ENCODE measurements at places on chromosomes 2 and 18. TPM values are rescaled to one million over a fixed set of nuclear protein-coding genes. Genes with fewer than 3 reads are reported as not detected.

DNA sequence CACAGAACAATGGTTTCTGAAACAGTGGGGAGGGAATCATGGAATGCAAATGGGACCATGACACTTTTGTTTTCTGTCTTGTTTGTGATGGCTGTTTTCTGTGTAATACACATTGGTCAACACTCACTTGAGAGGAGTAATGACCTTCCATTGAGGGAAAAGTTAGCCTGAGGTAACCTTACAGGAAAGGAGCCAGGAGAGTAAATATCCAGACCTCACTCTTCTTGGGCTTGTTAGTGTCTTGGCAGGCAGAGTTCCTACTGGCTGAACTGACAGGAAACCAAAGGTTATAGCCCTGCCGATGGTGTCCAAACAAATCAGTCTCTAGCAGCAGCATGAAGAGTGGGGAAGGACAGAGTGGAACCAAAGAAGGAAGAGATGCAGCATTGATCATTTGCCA, 17.2 kb upstream of the RPRM start:
- H3K27ac ChIP-seq: no peak overlapping the region
- no peaks in the 10 kb centered on the region for H3K36me3 ChIP-seq
- H3K27me3 ChIP-seq: peaks cover 5% of the 10 kb centered on the region
- no peaks in the 10 kb centered on the region for H3K4me1 ChIP-seq
- H3K4me3 ChIP-seq: no peak overlapping the region

GRCh38 chr2:101252408-101253012, at the start of gene CNOT11:
TSS of gene CNOT11 (plus strand) at chr2:101252886. CDS start at chr2:101252965, 79 bp downstream.
- H3K4me1 ChIP-seq: peaks cover 39% of the 10 kb centered on the region
- H3K4me3 ChIP-seq: peak within 1 kb of the TSS; percentile 98
- peaks cover 10% of the 10 kb centered on the region for H3K36me3 ChIP-seq
- H3K27me3 ChIP-seq: no peaks in the 10 kb centered on the region

GRCh38 chr2:202555356-202555755, 79.4 kb upstream of the FAM117B start:
- no peaks in the 10 kb centered on the region for H3K4me1 ChIP-seq
- H3K27ac ChIP-seq: no peak overlapping the region
- no peaks in the 10 kb centered on the region for H3K27me3 ChIP-seq

GRCh38 chr2:85215081-85215447, 81.9 kb downstream of the TCF7L1 start:
- H3K27ac ChIP-seq: no peak overlapping the region
- H3K4me1 ChIP-seq: no peaks in the 10 kb centered on the region
- H3K27me3 ChIP-seq: peaks cover 16% of the 10 kb centered on the region
- H3K36me3 ChIP-seq: no peaks in the 10 kb centered on the region

GRCh38 chr2:201500534-201500933, 49.0 kb downstream of the STRADB start:
- no peaks in the 10 kb centered on the region for H3K27me3 ChIP-seq
- no peak overlapping the region for H3K4me3 ChIP-seq
- DNase-seq: no peak
- H3K4me1 ChIP-seq: no peaks in the 10 kb centered on the region
- H3K27ac ChIP-seq: no peak overlapping the region
- H3K36me3 ChIP-seq: peaks cover 9% of the 10 kb centered on the region

DNA sequence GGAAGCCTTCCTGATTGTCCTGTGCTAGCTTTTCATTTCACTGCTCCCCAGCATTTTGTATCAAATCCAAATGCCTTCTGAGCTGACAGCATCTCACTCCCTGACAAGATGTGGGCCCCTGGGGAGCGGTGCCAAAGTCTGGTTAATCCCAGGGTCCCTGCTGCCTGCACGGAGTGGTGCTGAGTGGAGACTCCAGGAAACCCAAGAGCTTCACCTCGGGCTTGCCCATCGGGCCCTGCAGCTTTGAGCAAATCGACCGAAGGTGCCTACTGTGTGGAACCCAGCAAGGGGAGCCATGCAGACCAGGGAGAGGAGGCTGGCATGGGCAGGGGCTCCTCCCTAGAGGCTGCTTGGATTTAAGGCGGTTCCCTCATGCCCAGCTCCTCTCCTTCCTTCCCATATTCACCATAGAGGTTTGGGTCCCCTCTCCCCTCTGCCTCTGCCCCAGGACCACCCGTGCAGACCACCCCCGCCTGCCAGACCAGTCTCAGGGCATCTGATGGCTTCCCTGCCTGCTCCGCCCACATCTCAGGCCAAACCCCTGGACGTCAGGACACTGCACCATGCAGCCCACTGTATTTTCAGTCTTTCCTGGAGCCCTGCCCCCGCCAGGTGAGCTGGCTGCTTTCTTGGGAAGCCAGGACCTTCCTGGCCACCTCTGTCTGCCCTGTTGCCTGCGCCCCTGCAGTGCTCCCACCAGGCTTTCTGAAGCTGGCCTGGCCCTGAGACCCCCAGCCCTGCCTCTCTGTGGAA, 37.8 kb downstream of the RRM2 start:
- peaks cover 8% of the 10 kb centered on the region for H3K4me1 ChIP-seq
- H3K27me3 ChIP-seq: no peaks in the 10 kb centered on the region
- H3K27ac ChIP-seq: no peak overlapping the region
- H3K36me3 ChIP-seq: peaks cover 7% of the 10 kb centered on the region

GRCh38 chr2:3913166-3913565, 209.8 kb downstream of the DCDC2C start:
- H3K27ac ChIP-seq: no peak overlapping the region
- no peaks in the 10 kb centered on the region for H3K36me3 ChIP-seq
- DNase-seq: no peak
- no peak overlapping the region for H3K4me3 ChIP-seq
- no peaks in the 10 kb centered on the region for H3K4me1 ChIP-seq
- no peaks in the 10 kb centered on the region for H3K27me3 ChIP-seq

- peaks cover 18% of the 10 kb centered on the region for H3K36me3 ChIP-seq
- peaks cover 64% of the 10 kb centered on the region for H3K27me3 ChIP-seq
- H3K4me3 ChIP-seq: peak overlapping the region; percentile 65
- DNase-seq: peak; percentile 52
- peaks cover 37% of the 10 kb centered on the region for H3K4me1 ChIP-seq
- H3K27ac ChIP-seq: no peak overlapping the region
Measured at GRCh38 chr2:156321243-156321904, 11.1 kb downstream of the NR4A2 start.

- H3K27me3 ChIP-seq: no peaks in the 10 kb centered on the region
- H3K4me1 ChIP-seq: peaks cover 72% of the 10 kb centered on the region
- DNase-seq: no peak
- H3K4me3 ChIP-seq: no peak overlapping the region
- H3K27ac ChIP-seq: no peak overlapping the region
- no peaks in the 10 kb centered on the region for H3K36me3 ChIP-seq
Measured at GRCh38 chr2:73968357-73968937, 16.3 kb upstream of the TET3 start.

- H3K36me3 ChIP-seq: no peaks in the 10 kb centered on the region
- H3K4me3 ChIP-seq: no peak overlapping the region
- H3K27ac ChIP-seq: no peak overlapping the region
- peaks cover 7% of the 10 kb centered on the region for H3K27me3 ChIP-seq
- H3K4me1 ChIP-seq: no peaks in the 10 kb centered on the region
Measured at GRCh38 chr2:44825702-44826101, 115.8 kb upstream of the SIX3 start.

DNA sequence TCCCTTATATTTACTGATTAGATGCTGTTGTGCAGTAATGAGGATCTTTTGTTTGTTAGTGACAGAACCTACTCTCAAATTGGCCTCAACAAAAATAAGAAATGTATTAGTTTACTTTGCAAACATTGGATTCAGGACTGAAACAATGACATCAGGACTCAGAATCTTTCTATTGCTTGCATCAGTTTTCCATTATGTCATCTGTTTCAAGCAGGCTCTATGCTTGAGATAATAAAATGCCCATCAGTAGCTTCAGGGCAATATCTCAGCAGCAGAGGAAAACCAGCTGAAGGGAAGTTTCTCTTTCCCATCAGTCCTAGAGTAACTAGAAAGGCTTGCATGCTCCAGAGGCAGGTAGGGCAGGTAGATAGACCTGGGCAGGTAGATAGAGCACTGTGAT, 375.5 kb upstream of the SLC8A1 start:
- no peak for DNase-seq

GRCh38 chr18:24990671-24991134, 361.3 kb downstream of the ZNF521 start:
- no peak overlapping the region for H3K4me3 ChIP-seq
- no peak for DNase-seq
- H3K36me3 ChIP-seq: no peaks in the 10 kb centered on the region
- no peak overlapping the region for H3K27ac ChIP-seq
- no peaks in the 10 kb centered on the region for H3K4me1 ChIP-seq

GRCh38 chr18:24660956-24661355, 200.5 kb downstream of the HRH4 start:
- no peak overlapping the region for H3K4me3 ChIP-seq
- no peaks in the 10 kb centered on the region for H3K27me3 ChIP-seq
- H3K36me3 ChIP-seq: no peaks in the 10 kb centered on the region
- DNase-seq: no peak

DNA sequence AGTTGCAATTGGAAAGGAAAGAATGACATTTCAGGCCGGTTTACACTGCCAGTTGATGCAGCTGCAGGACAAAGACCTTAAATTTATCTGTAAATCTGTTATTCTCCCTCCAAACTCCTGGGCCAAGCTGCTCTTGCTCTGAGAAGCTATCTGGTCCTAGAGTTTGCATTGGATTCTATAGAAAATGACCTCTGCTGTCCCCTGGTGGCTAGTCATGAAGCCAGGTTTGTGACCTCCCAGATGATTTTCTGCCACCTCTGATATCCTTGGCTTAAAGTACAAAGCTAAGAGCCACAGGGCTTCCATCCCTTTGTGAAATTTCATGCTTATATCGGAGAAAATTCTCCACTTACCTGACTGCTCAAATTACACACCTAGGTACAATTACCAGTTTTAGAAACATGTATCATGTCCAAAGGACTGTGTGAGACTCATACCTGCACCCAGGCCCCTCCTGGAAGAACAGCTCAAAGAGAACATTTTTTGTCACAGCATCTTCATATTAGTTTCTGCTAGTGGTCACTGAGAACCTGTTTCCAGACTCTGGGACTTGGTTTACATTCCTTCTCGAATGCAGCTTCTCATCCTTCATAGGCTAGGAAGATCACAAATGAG, 28.9 kb upstream of the IER3IP1 start:
- no peaks in the 10 kb centered on the region for H3K4me1 ChIP-seq
- DNase-seq: peak; percentile 58
- H3K27me3 ChIP-seq: peaks cover 4% of the 10 kb centered on the region
- H3K36me3 ChIP-seq: no peaks in the 10 kb centered on the region
- no peak overlapping the region for H3K4me3 ChIP-seq
- no peak overlapping the region for H3K27ac ChIP-seq

- H3K4me3 ChIP-seq: no peak overlapping the region
- H3K27ac ChIP-seq: no peak overlapping the region
- H3K36me3 ChIP-seq: peaks cover 18% of the 10 kb centered on the region
- H3K27me3 ChIP-seq: no peaks in the 10 kb centered on the region
Measured at GRCh38 chr2:99404797-99405669, 67.8 kb downstream of the EIF5B start.

- no peaks in the 10 kb centered on the region for H3K27me3 ChIP-seq
- H3K4me1 ChIP-seq: peaks cover 91% of the 10 kb centered on the region
- no peak for DNase-seq
Measured at GRCh38 chr2:136127356-136127755, 9.4 kb upstream of the CXCR4 start.

DNA sequence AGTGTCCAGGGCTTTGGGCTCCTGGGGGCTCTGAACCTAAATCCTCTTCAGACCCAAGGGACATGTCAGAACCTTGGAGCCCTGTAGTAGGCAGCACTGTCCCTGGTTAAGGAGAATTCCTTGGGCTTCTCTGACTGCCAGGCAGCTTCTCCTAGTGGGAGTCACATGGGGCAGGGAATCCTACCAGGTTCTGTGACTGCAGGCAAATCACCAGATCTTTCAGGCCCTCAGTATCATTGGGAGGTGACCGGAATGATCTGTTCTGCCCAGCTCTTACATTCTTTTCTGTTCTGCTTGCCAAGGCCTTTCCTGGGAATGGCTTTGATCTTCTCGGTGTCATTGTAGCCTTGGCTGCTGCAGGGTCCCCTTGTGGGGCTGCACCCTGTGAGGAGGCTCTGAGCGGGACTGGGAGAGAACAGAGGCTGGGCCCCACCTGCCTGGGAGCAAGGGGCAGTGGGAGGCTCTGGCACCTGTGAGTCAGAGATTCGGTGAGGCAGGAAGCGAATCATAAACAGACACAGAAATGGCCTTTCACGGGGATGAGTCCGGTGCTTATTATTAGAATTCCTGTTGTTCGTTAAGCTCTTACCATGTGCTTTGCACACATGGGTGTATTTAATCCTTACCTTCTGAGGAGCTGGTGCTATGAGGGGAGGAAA, 14.1 kb downstream of the CEP68 start:
- peaks cover 5% of the 10 kb centered on the region for H3K36me3 ChIP-seq
- no peak overlapping the region for H3K4me3 ChIP-seq
- H3K4me1 ChIP-seq: peaks cover 31% of the 10 kb centered on the region
- DNase-seq: no peak
- peak overlapping the region; percentile 91 for H3K27ac ChIP-seq

- DNase-seq: no peak
- no peaks in the 10 kb centered on the region for H3K4me1 ChIP-seq
- peaks cover 7% of the 10 kb centered on the region for H3K27me3 ChIP-seq
- H3K36me3 ChIP-seq: no peaks in the 10 kb centered on the region
Measured at GRCh38 chr18:45512363-45512953, 102.8 kb upstream of the SLC14A2 start.

DNA sequence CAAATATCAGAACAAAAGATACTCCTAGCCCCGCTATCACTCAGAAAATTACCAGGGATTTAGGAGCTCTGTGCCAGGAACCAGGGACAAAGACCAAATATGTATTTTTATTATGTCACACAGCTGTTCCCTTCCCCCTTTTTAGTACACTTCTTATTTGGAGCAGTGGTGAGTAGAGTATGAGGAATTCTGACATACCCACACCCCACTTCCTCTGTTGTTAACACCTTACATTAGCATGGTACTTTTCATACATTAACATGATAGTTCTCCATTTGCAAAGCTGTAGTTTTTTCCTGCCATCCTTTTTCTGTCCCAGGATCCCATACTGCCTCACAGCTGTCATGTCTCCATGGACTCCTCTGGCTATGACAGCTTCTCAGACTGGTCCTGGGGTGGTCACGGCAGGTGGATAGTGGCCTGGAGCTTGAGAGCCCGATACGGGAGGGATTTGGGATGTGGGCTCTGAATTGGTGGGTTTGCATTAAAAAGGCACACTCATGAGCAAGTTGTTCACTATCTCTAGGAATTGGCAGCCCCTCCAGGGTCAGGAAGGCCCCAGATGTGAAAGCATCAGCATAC, 100.2 kb downstream of the SH3RF3 start:
- H3K27ac ChIP-seq: no peak overlapping the region
- H3K4me1 ChIP-seq: peaks cover 8% of the 10 kb centered on the region
- H3K27me3 ChIP-seq: no peaks in the 10 kb centered on the region
- no peak overlapping the region for H3K4me3 ChIP-seq
- H3K36me3 ChIP-seq: no peaks in the 10 kb centered on the region
- no peak for DNase-seq

Gene FBXO36
- total RNA-seq: 1.6 TPM

Gene SLC38A11
- not detected for total RNA-seq

Gene STPG4
- total RNA-seq: 0.27 TPM

Gene MYL1
- not detected for total RNA-seq

Gene KCNS3
- 0.22 TPM for total RNA-seq
